ENCODE measurements at places on chromosomes 13 and 19.
A peak's percentile ranks its signal among the peaks of the same experiment; 100 is the strongest.

DNA sequence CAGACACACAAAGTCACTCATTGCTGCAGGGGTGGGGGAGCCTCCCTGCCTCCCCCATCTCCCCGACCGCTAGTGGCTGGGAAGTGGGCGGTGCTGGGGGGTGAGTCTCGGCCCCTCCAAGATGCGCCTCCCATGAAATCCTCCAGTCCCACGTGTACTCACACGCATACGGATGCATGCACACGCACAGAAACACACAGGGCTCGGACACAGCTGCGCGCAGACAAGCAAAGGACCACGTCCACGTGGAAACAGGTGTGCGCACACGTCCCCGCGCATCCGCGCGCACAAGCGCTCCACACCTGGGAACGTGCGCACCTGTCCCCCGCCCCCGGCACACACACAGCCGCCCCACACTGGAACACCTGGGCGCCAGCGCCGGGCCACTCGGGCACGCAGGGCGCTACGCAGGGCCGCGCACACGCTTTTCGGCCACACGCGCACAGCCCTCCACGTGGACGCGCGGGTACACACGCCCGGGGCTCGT is 687 bp downstream of the MATK start:
- DNase-seq: peak; percentile 54

DNA sequence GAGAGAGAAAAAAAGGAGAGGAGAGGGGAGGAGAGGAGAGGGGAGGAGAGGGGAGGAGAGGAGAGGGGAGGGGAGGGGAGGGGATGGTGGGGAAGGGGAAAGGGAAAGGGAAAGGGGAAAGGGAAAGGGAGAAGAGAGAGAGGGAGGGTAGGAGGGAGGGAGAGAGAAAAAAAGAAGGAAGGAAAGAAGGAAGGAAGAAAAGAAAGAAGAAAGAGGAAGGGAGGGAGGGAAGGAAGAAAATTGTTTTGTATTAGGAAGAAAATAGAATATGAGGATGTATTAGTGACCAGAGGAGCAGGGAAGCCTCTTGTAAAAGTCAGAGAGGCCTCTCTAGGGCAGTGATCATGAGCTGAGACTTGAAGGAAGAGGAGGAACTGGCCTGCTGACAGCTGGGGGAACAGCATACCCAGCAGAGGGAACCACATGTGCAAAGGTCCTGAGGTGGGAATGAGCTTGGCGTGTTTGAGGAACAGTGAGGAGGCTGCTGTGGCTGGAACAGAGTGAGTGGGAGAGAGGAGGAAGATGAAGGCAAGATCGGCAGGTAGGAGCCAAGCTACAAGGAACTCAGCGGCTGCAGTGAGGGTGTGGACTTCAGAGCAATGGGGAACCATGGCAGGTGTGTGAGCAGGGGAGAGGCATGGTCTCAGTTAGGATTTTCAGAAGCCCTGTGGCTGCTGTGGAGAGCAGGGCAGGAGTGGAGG is 9.6 kb upstream of the KCNN1 start:
- no peak for DNase-seq

DNA sequence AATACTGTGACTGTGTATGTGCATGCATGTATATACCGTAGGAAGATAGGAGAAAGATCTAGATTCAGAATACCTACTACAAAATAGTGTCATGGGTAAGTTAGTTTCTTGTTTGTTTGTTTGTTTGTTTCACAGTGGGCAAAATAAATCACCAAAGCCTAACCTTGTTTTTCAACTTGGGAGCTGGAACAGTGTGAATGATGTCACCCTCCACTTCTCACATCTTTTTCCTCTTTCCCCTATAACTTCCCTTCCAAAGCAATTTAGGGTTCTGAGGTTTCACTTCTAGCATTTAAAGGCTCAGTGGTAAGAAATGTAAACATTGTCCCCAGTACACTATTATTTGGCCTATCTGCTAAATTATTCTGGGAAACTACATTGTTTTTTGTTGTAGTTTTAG is 5.4 kb downstream of the KCTD4 start:
- no peak for DNase-seq

GRCh38 chr19:53466726-53467484 is 628 bp upstream of the ZNF813 start:
- DNase-seq: no peak

- peak; percentile 86 for DNase-seq
These were observed 2.1 kb downstream of the TGFB1 start for GRCh38 chr19:41351339-41352245.

DNA sequence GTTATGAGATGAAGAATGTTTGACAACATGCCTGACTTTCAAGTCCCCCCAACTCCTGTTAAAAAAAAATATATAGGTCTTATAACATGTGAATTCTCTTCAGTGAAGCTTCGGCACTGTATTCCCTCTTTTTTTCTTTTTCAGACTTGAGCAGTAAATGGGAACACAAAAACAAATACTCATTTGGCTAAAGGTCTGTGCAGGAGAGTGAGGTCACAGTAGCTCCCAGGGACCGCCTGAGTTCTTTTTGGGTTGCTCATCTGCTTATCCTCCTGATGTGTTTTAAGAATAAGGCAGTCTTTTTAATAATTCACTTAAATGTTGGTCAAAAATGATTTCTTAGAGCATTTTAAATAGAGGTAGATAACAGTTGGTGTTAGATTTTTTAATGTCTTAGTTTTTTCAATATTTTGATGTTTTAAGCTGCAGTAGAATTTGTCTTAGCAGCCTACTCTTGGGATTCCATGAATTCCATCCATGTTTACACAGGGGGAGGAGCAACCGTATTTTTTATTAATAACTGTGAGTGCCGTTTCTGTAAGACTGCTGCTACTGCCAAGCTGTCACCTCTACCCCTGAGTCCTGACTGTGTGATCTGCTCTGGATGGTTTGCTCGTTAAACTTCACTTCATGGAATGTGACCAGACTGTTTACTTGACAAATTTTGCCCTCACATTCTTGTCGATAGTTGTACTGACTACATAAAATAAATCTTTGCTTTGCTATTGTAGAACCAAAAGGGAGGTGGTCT is 14.9 kb downstream of the HNRNPM start:
- DNase-seq: no peak

DNA sequence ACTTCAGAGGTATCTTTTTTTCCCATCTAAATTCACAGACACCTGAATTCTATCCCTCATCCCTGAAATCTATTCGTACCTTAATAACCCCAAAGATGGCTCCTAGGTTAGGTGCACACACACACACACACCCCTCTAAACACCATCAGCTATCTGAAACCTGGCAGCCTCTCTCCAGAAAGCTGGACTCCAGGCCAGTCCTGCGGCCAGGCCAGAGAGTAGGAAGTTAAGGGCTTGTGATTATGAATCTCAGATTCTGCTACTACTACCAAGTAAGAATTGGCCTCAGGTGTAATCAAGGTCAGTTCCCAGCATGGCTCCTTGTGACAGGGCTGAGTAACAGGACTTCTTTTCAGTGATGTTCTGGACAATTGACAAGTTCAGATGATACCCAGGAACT is 244.2 kb upstream of the SERP2 start:
- DNase-seq: no peak

DNA sequence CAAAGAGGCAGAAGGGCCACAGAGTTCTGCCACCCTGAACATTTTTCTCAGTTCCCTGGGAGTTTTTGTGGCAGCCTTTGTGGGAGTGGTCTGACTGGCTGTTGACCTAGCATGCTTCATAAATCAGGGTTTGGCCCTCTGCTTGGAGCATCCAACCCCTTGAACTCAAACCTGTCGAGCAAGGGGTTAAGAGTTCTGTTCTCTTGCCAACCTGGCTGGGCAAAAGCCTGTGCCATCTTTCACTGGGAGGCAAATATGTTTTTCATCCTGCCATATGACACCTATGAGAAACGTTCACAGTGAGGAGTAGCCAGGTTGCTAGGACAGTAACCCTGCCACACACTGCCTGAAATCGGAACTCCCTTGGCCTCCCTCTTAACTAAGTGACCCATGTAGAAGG is 7.7 kb upstream of the TEX26 start:
- DNase-seq: no peak
